ENCODE measurements at places on chromosomes 3 and 15.

GRCh38 chr3:183178833-183179549 lies 16.5 kb upstream of the LAMP3 start:
- DNase-seq: peak; percentile 45

- no peak for DNase-seq
Measured at GRCh38 chr15:26967719-26968269, 3.2 kb upstream of the GABRG3 start.

- DNase-seq: no peak
Measured at GRCh38 chr15:71273731-71274447, 158.6 kb downstream of the THSD4 start.

DNA sequence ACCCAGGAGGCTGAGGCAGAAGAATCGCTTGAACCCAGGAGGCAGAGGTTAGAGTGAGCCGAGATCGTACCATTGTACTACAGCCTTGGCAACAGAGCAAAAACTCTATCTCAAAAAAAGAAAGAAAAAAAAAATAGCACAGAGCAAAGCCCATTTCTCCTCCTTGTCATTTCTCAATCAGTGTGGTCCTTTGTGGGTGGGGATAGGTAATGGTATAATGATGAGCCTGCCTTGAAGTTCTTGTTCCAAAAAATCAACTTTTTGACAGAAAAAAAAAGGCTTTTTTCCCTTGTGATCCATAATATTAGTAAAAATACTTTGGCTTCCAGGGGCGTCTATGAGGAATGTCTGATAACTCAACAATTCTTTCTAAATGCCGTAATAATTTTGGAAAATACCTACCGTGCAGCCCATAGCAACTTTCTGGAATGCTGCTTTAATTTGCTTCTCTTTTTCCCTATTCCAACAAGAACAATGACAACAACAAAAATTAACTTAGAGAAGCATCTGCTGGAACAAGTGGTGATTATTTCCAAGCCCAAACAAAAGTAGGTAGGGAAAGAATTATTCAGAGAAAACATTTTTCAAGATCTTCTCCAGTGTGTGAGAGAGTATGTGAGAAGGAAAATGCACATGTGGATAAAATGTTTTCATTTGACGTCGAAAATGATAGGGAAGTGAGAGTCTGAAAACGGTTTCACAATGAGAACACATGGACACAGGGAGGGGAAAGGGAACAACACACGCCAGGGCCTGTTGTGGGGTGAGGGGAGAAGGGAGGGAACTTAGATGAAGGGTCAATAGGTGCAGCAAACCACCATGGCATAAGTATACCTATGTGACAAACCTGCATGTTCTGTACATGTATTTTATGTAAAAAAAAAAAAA lies 337.8 kb downstream of the RBMS3 start:
- DNase-seq: no peak

- DNase-seq: no peak
Measured at GRCh38 chr3:81864272-81864671, 102.8 kb upstream of the GBE1 start.

DNA sequence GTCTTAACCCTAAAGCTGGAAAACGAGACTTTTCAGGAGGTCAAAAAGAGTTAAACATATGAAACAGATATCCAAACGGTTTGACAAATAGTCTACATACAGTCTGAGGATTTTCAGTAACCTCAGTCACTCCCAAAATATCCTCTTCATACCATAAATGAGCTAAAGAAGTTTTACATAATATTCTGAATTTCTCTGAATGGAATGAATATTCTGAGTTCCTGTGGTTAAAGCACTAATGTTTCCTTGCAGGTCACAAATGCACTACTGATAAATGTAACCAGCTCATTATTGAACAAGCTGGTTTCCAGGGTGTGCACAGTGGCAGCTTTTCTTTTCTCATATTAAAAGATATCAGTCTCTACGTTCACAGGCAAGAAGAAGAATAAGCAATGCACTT lies 137.4 kb upstream of the POU1F1 start:
- DNase-seq: no peak

DNA sequence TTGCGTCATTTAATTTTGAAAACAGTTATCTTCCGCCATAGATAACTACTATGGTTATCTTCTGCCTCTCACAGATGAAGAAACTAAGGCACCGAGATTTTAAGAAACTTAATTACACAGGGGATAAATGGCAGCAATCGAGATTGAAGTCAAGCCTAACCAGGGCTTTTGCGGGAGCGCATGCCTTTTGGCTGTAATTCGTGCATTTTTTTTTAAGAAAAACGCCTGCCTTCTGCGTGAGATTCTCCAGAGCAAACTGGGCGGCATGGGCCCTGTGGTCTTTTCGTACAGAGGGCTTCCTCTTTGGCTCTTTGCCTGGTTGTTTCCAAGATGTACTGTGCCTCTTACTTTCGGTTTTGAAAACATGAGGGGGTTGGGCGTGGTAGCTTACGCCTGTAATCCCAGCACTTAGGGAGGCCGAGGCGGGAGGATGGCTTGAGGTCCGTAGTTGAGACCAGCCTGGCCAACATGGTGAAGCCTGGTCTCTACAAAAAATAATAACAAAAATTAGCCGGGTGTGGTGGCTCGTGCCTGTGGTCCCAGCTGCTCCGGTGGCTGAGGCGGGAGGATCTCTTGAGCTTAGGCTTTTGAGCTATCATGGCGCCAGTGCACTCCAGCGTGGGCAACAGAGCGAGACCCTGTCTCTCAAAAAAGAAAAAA lies 1.2 kb downstream of the B2M start:
- DNase-seq: peak; percentile 79

DNA sequence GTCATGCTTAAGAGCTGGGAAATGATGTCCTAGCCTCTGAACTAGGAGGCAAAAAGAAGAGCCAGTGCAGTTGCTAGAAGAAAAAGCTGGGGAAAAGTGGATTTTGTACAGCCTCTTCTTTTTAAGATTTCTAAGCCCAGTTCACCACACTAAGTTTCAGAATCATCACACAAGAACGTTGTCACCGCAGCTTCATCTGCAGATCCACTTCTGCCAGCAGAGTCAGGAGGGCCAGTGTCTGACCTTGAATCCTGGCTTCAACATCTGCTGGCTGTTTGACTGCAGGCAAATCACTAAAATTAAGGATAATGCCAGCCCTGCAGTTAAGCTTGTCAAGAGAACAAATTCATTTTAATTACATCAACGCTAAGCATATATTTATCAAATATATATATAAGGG lies 36.2 kb downstream of the HDC start:
- DNase-seq: no peak

- no peak for DNase-seq
Measured at GRCh38 chr15:66740802-66741201, 38.8 kb downstream of the SMAD6 start.

DNA sequence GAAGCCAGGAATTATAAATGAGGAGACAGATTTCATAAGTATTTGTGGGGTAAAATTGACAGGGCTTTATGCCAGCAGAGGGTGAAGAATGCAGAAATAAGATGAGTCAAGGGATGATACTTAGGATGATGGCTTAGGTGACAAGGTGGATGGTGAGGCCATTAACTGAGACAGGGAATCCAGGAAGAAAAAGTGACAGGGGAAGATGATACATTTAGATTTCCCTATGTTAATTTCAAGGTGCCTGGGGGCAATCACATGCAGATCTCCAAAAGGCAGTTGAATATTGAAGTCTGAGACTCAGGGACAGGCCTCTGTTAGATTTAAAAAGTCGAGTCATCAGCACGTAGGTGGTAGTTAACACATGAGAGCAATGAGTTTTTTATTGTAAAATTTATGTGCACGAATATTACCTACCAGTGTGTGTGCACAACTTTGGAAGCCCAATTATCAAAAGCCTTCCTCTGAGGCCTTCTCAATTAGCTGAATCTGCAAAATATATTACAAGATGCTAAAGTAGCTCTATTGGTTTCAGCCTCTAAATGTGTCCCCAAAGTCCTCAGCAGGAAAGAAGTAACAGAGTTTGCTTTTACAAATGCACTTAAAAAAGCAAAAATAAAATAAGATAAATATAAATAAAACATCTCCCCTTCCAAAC lies 67.9 kb upstream of the CHL1 start:
- no peak for DNase-seq

DNA sequence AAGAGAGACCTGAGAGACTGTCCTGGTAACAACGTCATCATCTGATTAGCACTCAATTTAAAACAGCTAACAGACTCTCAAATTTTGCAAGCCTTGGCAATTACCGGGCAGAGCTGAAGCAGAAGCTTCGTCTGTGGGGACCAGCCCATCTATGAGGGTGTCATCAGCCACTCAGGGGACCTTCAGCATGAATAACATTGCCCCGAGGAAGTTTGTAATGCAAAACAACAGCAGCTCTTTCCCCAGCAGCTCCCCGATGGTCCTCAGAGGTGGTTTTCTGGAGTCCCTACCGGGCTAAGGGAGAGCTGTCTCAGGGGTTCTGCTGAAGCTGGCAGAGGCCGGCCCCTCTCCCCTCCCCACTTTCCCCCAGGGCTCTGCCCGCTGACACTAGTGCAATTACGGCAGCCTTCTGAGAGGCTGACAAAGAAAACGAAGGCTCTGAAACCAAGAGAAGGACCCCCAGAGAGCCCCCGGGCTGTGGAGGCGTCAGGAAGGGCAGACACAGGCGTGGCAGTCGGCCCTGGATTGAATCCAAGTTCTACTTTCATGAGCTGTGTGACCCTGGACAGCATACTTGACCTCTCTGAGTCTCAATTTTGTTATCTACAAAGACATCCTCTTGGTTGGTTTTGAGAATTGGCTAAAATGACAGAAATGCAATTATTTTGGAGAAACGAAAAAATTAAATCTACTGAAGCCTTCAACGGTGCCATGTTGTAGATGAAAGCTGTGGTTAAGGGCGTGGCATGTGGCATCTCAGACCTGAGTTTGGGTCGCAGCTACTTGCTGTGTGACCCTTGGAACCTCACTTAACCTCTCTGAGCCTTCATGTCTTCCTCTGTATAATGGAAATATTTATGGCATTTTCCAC lies 102.1 kb upstream of the TLE3 start:
- DNase-seq: no peak

GRCh38 chr15:85407421-85408269 lies 27.2 kb downstream of the AKAP13 start:
- peak; percentile 58 for DNase-seq

- no peak for DNase-seq
Measured at GRCh38 chr3:9404680-9405079, 7.3 kb downstream of the SETD5 start.

GRCh38 chr15:98948941-98949340 lies 58.7 kb downstream of the PGPEP1L start:
- DNase-seq: no peak

GRCh38 chr15:90231028-90232017 lies 2.4 kb downstream of the CIB1 start:
- DNase-seq: peak; percentile 73

GRCh38 chr3:35028157-35028556 lies 611.2 kb upstream of the ARPP21 start:
- no peak for DNase-seq

GRCh38 chr3:187987924-187988323 lies 166.0 kb upstream of the LPP start:
- DNase-seq: peak; percentile 67

DNA sequence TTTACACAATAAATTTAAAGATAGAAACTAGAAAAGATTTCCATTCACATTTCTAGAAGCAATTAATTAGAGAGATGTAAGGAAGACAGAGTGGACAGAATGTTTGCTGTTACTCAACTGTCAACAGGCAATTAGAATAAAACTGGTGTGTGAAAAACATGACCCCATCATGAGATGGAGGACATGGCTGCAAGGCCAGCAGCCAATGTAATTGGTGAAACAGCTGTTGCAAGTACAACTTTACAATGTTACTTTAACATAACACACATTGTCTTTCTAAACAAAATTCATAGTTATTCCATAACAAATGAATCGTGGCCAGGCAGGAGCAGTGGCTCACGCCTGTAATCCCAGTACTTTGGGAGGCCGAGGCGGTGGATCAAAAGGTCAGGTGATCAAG lies 28.6 kb upstream of the STAG1 start:
- no peak for DNase-seq

GRCh38 chr3:71069797-71070196 lies 513.7 kb downstream of the FOXP1 start:
- peak; percentile 78 for DNase-seq

GRCh38 chr3:38711321-38711720 lies 61.8 kb upstream of the SCN5A start:
- DNase-seq: no peak
